Bone marrow (tissue), 2 donors: ENCODE measurements at places on chromosomes 7 and 10.

GRCh38 chr7:141534757-141535737, 16.2 kb upstream of the AGK start:
- DNase-seq: no peak

GRCh38 chr10:107546284-107546683, 381.8 kb upstream of the SORCS1 start:
- DNase-seq: no peak

GRCh38 chr7:16970732-16971482, 89.1 kb upstream of the AGR3 start:
- DNase-seq: no peak

DNA sequence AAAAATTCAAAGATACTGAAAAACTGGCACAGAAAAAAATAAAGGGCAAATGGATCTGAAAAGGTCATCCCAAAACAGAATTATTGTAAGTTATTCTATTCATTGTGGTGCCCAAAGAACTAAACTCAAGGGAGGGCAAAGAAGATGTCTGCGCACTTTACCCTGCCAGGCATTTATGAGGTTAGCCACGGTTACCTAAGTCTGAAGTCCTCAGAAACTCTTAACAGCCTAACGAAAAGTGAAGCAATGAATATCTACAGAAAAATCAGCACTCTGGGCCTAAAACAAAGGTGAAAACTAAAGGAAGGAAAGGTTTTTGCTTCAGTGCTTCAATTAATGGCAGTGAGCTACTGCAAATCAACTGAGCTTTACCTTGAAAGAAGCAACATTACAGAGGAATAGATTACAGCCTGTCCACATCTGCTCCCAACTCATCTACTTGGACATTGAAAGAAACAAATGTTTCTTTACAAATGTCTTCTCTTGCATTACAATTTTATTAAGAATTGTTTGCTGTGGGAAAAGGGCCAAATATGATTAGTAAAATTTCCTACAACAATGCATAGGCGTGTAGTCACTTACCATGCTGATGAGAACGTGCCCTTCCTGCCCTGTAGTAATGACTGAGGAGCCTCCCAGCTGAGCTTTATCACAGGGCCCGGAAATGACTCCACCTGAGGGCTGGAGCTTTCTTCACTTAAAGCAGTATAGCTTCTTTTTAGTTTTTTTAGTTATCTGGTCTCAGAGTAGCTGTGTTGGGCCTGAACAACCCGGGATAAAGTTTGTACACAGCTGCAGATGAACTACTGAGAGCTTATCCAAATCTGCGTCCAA, at the start of gene TUBAL3:
TSS of gene TUBAL3 (minus strand) at position 621 of the 834 bp plus-strand sequence. CDS start at position 585, 36 bp downstream.
- DNase-seq: no peak
